ENCODE measurements at places on chromosomes 4 and X. TPM values are rescaled to one million over a fixed set of nuclear protein-coding genes. Genes with fewer than 3 reads are reported as not detected.

ZNF732 gene
- total RNA-seq = 0.97 TPM

RHOXF1 gene
- not detected for total RNA-seq

HSPA4L gene
- 8.1 TPM for total RNA-seq

RASL11B gene
- total RNA-seq = not detected

NAP1L2 gene
- total RNA-seq = 0.65 TPM

SLIT2 gene
- 33.3 TPM for total RNA-seq

C4orf36 gene
- total RNA-seq = 0.32 TPM

SPANXB1 gene
- total RNA-seq = not detected

FNIP2 gene
- total RNA-seq = 29.8 TPM

ZNF711 gene
- 3.5 TPM for total RNA-seq

GAGE12F gene
- not detected for total RNA-seq

DNAJB14 gene
- total RNA-seq = 54.3 TPM

TMEM150C gene
- 3.2 TPM for total RNA-seq

NALF2 gene
- not detected for total RNA-seq

STAP1 gene
- not detected for total RNA-seq

NLRP2B gene
- total RNA-seq = under 0.01 TPM

CLDN34 gene
- total RNA-seq = not detected

IGSF1 gene
- not detected for total RNA-seq

GYPB gene
- not detected for total RNA-seq

ZCCHC18 gene
- 2.9 TPM for total RNA-seq

LARP7 gene
- 15.3 TPM for total RNA-seq

TLL1 gene
- total RNA-seq = 10.1 TPM

DMRTC1 gene
- total RNA-seq = not detected

KIAA1210 gene
- total RNA-seq = not detected

CENPVL2 gene
- total RNA-seq = not detected

GAGE13 gene
- not detected for total RNA-seq

SLC34A2 gene
- not detected for total RNA-seq

ITM2A gene
- total RNA-seq = 2.7 TPM
